Activated effector memory CD4-positive, alpha-beta T cell treated with anti-CD3 and anti-CD28 coated beads, Interleukin-2, amount 50 U/mL, for 16 hours (primary cell): ENCODE measurements at places on chromosomes 5 and 9.
A peak's percentile ranks its signal among the peaks of the same experiment; 100 is the strongest.

GRCh38 chr9:77456829-77457437 is 191.2 kb downstream of the GNA14 start:
- DNase-seq: peak; percentile 92

DNA sequence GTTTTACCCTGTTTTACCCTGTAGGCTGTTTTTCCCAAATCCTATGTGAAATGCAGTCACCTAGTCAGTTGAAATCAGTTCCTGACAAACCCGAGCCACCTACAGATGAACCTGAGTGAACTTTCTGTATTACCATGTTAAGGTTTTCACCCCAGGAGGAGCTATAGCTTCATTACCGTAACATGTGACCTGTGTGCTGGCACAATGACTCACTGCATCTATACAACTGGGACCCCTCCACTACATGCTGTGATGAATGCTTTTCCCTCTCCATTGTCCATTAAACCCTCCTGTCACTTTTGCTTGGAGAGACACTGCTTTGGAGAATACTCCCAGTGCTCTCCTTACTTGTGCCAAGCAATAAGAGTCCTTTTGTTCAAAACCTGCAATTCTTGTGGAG is 1974.8 kb downstream of the EFNA5 start:
- DNase-seq: no peak

GRCh38 chr5:75465480-75465879 is 45.9 kb downstream of the CERT1 start:
- no peak for DNase-seq

DNA sequence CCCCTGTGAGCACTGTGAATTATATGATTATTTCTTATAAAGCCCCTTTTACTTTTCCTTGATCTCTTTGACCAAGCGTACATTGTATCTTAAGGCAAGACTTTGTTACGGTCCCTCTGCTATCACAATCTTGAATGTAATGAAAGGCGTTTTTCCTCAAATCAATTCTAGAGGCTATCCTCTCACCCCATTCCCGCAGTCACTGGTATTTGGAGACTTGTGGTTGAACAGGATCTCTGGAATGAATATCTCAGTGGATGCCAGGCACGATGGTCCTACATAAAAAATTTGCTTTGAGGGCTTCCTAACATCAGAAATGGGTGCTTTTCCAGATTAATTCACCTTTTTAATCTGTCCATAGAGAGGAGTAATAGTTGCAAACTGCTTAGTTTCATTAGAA is 151.4 kb upstream of the PAPPA start:
- DNase-seq: no peak

- peak; percentile 50 for DNase-seq
These were observed 72.5 kb downstream of the PHF2 start for GRCh38 chr9:93648836-93649235.

GRCh38 chr9:117076571-117077290 is 338.1 kb downstream of the ASTN2 start:
- no peak for DNase-seq

GRCh38 chr5:151173711-151174611 is 16.4 kb upstream of the ANXA6 start:
- no peak for DNase-seq

GRCh38 chr9:114953959-114954358 is 23.6 kb upstream of the TNFSF8 start:
- DNase-seq: no peak

DNA sequence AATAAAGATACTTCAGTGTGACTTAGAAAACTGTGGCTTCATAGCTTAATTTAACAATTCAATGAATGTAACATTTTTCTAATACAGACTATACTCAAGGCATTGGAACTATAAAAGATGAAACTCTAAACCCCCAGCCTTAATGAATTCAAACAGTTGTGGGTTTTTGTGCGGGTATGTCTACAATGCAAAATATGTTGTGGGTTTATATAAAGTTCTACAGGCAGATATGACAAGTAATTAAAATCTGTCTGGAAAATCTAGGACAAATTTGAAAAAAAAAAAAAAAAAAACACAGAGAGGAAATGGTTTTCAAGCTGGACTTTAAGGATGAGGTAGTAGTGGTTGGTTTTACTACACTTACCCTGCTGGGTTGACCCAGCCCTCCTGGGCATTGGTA is 467.5 kb upstream of the TLE4 start:
- no peak for DNase-seq

DNA sequence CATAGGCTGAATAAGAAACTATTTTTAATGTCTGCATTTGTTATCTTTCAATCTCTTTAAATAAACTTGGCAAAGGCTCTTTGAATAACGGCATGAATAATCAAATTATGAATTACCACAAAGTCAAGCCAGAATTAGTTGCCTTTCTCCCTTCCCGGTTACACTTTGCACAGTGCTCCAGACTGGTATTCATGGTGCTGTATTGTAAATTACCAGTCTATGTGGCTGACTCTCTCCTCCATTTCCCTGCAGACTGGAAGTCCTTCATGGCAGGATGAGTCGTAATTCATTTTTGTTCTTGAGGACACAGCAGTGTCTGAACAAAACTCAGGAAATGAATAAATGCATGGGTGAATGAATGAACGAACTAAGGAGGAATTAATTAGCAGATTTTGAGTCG is 142.9 kb downstream of the GNA14 start:
- no peak for DNase-seq

- no peak for DNase-seq
These were observed 342.0 kb upstream of the WWC1 start for GRCh38 chr5:167949435-167949834.

DNA sequence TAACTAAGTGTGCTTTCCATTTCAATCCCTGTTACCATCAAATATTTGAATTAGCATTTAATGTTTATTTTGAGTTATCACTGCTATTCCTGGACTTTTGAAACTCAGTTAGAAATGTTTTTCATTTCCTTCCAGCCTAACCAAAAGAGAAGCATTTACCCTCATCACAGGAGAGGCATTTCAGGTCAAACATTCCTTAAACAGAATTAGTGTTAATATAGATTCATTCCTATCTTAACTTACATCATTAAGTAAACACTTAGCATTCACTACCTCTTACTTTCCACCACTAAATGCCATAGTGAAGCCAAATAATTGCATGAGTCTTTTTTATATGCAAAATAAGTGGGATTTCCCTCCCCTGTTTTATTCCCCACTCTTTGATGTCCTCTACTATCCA is 136.6 kb upstream of the OR13F1 start:
- DNase-seq: no peak

DNA sequence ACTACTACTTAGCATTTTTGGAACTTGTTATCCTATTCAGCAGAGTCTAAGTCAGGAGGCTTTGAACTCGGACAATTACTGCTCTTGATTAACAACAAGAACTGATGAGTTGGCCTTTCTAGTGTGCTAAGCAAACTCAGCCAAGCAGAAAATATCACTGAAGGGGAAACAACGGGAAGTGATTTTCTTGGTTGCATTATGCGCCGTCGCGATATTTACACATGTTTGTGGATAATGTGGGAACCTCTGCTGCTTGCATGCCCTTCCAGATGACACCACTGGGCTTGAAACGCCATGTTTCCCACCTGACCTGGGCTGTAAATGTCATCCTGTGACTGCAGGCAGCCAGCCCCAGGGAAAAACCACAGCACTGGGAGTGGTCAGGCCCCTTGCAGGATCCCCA is 205.5 kb downstream of the PAX5 start:
- DNase-seq: peak; percentile 27

DNA sequence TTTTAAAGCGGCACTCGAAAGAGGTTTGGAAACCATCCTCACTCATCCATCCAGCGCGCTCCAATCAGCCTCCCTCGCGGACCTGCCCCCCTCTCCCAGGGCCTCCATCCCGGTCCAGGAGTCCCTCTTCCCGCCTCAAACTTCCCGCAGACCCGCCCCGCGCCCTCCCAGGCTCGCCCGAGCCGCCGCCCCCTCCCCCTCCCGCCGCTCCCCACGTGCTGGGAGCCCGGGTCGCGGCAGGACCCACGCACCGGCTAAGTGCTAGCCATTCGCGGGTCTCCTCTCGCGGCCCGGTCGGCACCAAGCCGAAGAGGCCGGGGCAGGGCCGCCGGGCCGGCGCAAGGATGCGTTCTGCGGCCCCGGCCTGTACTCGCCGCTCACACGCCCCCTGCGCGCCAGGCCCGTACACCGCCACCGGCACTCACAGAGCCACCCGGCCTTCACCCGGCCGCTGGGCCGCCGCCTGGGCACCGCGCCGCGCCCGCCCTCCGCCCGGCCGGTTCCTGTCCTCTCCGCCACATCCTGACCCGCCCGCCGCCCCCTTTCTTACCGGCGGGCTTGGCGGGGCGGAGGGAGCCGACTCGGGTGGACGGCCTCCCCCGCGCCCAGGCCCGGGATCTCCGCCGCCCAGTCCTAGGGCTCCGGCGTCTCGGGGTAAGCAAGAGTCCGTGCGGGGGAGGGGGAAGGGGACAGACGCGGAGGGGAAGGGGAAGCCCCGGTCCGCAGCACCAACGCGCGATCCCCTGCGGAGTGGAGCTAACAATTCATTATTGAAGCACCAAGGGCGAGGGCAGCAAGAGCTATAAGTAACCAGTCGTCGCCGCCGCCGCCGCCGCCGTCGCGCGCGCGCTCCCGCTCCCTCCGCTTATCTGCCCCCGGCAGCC is 576 bp downstream of the CHD1 start:
- peak; percentile 82 for DNase-seq

DNA sequence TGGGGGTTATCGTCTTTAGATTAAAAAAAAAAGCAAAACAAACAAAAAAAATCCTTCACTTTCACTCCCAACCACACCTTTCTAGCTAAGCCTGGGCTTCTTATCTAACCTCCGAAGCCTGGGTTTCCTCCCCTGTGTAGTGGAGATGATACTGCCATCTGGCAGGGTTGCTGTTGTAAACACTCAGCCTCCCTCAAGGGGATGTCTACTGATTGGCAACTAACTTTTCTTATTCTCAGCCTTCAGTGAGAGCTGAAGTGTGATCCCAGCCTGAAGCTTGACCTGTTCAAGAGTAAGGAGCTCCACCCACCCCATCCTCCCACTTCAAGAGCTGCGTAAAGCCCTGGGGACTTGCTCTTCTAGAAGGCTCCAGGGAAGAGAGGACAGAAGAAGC is 21.5 kb upstream of the WWC1 start:
- DNase-seq: no peak

GRCh38 chr5:18113721-18114120 is 479.5 kb downstream of the TAF11L14 start:
- DNase-seq: no peak

- DNase-seq: peak; percentile 80
These were observed 519 bp downstream of the HSPA5 start for GRCh38 chr9:125240649-125240999.

GRCh38 chr9:91960367-91960766 is 10.3 kb upstream of the ROR2 start:
- DNase-seq: no peak

- no peak for DNase-seq
These were observed 276.1 kb downstream of the HTR1A start for GRCh38 chr5:63686181-63686580.

DNA sequence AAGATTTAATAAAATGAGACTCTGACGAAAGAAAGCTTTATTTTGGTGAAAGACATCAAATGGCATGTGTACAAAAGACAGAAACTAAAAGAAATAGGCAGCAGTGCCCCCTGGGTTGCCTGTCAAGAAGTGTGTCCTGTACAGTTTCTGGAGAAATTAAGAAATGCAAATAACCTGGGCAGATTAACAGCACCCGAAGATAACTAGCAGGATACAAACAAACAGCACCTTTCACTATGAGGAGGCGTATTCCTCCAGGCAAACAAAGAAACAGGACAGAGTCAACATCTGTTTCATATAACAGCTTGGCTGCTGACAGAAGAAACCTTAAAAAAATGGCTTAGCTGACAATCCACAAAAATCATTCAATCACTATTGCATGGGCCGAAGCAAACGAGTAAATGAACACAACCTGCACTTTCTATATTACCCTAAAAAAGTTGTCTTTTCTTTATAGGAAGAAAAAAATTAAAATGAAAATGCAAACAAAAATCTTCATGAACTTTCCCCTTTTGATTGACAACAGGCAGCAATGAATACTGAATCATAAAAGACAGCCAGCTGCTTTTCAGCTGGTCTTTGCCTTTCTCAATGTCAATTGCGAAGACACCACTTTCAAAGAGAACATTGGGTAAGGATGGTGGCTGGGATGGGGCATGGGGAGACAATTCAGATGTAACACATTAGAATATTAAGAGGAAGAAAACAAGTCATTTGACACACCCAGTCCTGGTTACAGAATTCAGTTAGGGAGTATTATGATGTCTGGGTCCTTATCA is 162.1 kb downstream of the ARL15 start:
- no peak for DNase-seq

- no peak for DNase-seq
These were observed 14.6 kb upstream of the F2R start for GRCh38 chr5:76701298-76701697.

DNA sequence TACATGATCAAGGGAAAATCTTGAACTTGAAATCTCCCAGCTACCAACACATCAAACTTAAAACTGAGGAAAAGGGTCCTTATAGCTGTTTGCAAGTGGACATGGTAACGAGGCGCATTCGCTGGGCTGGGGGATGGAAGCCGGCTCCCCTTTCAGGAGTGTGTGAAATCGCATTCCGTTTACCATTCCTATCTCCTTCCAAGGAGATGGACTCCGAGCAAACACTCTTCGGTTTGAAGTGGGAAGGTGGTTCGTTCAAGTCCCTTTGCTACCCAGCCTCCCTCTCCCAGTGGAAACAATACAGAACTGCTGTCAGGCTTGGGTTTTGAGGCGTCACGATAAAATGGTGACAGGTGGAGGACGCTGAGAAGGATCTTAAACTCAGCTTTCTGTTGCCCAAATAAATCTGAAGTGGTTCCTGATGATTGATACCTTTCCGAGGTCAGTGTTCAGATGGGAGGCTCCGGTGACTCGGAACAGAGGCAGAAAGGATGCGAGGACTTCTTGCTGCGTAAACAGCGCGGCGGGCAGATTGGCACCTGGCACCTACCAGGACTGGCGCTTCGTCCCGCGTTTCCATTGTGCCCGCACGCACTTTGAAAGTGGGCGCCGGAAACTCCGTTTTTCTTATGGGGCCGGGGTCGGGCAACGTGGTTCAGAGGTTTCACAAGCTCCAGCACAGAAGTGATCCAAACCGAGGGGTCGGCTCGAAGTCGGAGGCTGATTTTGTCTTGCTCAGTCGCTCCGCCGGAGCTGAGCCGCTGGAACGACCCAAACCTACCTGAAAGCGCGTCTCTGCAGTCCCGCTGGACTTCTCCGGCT is 7.0 kb downstream of the MSX2 start:
- no peak for DNase-seq

- DNase-seq: no peak
These were observed 97.9 kb downstream of the FSTL4 start for GRCh38 chr5:133514456-133514855.

GRCh38 chr9:123373447-123373923 is 17.5 kb downstream of the CRB2 start:
- no peak for DNase-seq

DNA sequence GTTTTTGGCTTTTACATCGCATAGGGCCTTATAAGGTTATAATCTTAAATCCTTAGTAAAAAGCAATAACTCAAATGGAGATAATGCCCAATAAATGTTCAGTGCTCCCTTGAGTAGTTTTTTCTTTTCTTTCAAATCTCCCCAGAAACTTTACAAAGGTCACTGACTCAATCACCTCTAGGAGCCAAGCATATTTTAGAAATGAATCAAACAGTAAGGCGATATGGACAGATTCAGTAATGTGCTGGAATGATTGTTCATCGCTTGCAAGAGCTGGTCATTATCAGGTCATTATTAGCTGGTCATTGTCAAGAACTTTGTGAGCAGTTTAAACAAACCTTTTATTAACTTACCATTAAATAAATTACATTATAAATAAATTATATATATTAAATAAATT is 130.4 kb upstream of the SLIT3 start:
- no peak for DNase-seq

GRCh38 chr5:175494264-175495183 is 16.2 kb downstream of the SFXN1 start:
- DNase-seq: no peak

- no peak for DNase-seq
These were observed 168.2 kb downstream of the CD180 start for GRCh38 chr5:67028371-67028770.
